ENCODE measurements at places on chromosomes 5 and 9.

- no peak for DNase-seq
Observed at GRCh38 chr5:8720506-8720905, 825.4 kb downstream of the SEMA5A start.

DNA sequence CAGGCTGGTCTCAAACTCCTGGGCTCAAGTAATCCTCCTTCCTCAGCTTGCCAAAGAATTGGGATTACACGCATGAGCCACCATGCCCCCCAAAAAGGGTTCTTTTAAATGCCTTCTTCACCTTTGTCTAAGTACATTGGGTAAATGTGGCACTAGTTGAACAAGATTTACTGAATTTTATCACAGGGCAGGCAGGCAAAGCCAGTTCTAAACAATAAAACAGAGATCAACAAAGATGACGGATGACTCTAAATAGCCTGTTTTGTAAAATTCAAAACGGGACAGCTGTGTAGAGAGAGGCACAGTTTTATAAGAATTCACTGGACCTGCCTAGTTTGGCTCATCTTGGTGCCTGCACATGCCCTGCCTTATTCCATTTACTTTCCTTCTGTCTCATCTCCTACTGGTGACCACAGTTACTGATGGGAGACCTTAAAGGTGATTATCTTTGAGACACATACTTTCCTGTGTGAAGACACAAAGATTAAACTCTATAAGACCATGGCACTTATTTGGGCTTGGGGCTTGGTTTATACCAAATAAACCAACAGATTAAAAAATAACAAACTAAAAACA, 149.6 kb upstream of the DMRT1 start:
- no peak for DNase-seq

DNA sequence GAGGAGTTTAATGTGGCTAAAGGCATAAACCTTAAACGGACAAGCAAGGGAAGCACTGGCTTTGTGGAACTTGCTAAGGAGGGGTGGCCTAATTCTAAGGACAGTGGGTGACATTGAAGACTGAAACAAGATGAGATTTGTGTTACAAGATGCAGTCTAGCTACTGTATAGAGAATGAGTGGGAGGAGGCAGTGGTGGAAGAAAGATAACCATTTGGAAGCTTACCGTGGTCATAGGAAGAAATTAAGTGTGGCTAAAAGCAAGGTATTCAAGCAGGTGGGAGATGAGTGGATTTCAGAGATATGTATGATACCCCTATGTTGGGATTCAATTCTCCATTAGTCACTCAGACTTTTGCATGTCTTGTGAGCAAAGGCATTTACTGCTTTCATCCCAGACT, 4.6 kb downstream of the PAM start:
- no peak for DNase-seq

GRCh38 chr9:98120476-98120875, 1.5 kb upstream of the TRIM14 start:
- no peak for DNase-seq

Data from bone marrow (tissue), 2 donors.